HepG2 (cell line): ENCODE measurements at places on chromosomes 1 and 21. TPM values are rescaled to one million over a fixed set of nuclear protein-coding genes. Genes with fewer than 3 reads are reported as not detected.

- peaks cover 22% of the 10 kb centered on the region for H3K27me3 ChIP-seq
- no peak overlapping the region for H3K27ac ChIP-seq
- DNase-seq = no peak
- H3K4me3 ChIP-seq = no peak overlapping the region
- peaks cover 31% of the 10 kb centered on the region for H3K4me1 ChIP-seq
Measured at GRCh38 chr1:156857532-156857931, 1.4 kb downstream of the INSRR start.

GRCh38 chr1:110086961-110087360 lies 16.5 kb upstream of the ALX3 start:
- no peak overlapping the region for H3K4me3 ChIP-seq
- H3K36me3 ChIP-seq = no peaks in the 10 kb centered on the region
- peaks cover 59% of the 10 kb centered on the region; the same call in 2 of the 3 replicates for H3K27me3 ChIP-seq

DNA sequence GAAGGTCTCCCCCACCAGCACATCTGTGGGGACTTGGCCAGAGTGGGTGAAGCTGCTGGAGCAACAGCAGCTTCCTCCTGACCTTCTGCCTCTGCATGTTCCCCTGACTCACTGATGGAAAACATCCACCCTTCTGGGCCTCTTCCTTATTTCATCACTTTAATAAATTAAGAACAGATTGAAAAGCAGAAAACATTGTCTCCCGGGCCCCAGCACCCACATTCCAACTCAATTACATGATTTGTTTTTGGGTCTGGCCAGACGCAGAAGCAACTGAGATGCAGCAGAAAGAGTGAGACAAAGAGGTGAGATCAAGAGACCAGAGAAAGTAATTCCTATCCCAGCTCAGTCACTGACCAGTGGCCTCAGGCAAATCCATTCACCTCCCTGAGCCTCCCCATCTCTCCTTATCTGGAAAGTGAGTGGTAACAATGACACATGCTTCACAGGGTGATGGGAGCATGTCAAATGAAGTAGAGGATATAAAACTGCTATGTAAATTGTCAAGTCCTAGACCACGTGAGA lies 157.1 kb downstream of the ELAVL4 start:
- no peaks in the 10 kb centered on the region for H3K27me3 ChIP-seq
- no peaks in the 10 kb centered on the region for H3K4me1 ChIP-seq
- DNase-seq = no peak
- no peak overlapping the region for H3K4me3 ChIP-seq
- no peaks in the 10 kb centered on the region for H3K36me3 ChIP-seq

Gene MCOLN3
- 0.04 TPM in 1 of 2 replicates, not detected in the other for total RNA-seq

Gene KLHDC7A
- 0.53 and 1.8 TPM in 2 replicates for total RNA-seq
